Posterior cingulate gyrus (tissue), 11 donors: ENCODE measurements at places on chromosomes 2 and 18.

DNA sequence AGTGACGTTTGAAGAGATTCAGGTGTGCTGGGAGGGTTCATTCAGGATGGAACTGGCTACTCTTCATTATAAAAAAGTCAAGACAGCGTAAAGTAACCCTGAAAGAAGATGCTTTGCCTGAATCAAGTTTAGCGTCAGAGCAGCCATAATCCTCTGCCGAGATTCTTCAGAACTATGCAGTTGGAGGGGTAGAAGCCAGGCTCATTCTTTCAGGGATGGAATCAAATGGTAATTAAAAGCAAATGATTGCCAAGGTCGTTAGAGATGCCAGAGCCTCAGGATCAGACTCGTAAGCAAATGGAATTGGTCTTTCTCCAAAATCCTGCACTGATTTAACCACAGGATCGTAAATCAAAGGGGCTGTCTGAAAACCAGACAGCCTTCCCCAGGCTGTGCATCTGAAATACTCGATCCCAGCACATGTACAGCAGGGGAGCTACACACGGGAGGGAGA lies 21.9 kb downstream of the APCDD1 start:
- no peak for DNase-seq

- DNase-seq: no peak
These were observed 368.1 kb upstream of the NETO1 start for GRCh38 chr18:73235921-73236320.

DNA sequence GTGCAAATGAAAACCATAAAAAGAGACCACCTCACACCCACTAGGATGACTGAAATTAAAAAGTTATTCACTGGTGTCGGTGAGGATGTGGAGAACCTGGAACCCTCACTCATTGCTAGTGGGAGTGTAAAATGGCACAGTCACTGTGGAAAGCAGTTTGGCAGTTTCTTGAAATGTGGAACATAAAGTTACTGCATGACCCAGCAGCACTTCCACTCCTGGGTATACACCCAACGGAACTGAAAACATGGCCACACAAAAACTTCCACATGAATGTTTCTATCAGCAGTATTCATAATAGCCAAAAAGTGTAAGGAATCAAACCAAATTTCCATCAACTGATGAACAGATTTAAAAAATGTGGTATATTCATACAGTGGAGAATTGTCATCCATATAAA lies 65.1 kb upstream of the SLC66A3 start:
- DNase-seq: no peak

GRCh38 chr2:86636842-86637241 lies 13.2 kb upstream of the RNF103 start:
- no peak for DNase-seq

DNA sequence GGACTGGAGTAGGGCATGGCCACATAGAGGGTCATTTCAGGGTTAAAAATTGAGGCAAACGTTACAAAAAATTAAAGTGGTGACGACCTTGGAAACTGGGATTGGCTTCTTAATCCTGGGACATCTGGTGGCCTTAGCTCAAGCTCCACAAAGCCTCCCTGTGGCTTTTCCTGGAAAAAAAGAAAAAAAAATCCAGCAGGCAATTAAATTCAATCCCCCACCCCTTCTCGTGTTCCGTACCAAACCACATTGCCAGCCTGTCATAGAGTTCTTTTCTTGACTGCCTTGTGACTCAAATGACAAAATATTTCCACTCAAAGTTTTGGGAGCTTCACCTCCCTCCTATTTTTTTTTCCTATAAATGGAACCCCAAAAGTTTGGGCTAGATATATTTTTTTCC lies 195.6 kb downstream of the HRH4 start:
- DNase-seq: no peak

GRCh38 chr18:24773101-24773500 lies 312.7 kb downstream of the HRH4 start:
- no peak for DNase-seq

DNA sequence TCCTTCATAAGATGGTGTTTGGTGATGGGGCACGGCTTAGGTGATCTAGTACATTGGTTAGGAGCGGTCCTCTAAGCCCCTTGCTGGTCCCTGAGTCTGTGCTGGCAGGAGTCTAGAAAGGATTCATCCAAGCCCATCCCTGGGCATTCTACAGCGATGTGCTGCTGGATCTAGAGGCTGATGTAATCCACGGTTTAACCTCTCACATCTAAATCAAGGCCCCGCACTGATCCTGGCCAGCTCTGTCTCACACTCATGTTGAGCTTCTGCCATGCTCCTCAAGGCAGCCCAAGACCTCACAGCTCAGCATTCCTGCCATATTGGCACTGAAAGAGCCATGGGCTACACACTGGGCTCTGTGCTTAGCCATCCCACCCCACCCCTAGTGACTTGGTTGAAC lies 664.8 kb downstream of the STK39 start:
- no peak for DNase-seq

DNA sequence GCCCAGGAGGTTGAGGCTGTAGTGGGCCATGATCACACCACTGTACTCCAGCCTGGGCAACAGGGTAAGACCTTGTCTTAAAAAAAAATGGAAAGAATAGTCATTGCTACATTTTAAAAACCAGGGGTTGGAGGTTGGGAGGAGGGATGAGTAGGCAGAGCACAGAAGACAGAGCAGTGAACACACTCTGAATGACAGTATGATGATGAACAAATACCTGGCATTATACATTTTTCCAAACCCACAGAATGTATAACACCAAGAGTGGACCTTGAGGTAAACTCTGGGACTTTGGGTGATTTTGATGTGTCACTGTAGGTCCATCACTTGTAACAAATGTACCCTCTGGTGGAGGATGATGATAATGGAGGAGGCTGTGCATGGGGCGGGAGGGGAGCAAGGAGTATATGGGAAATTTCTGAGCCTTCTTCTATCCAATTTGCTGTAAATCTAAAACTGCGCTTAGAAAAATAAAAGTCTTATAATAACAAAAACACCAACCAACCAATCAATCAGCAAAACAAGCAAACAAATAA lies 111.4 kb upstream of the PGAP1 start:
- no peak for DNase-seq

GRCh38 chr2:12750166-12750905 lies 33.6 kb downstream of the TRIB2 start:
- DNase-seq: no peak

GRCh38 chr2:209380293-209380692 lies 43.6 kb upstream of the MAP2 start:
- DNase-seq: no peak

DNA sequence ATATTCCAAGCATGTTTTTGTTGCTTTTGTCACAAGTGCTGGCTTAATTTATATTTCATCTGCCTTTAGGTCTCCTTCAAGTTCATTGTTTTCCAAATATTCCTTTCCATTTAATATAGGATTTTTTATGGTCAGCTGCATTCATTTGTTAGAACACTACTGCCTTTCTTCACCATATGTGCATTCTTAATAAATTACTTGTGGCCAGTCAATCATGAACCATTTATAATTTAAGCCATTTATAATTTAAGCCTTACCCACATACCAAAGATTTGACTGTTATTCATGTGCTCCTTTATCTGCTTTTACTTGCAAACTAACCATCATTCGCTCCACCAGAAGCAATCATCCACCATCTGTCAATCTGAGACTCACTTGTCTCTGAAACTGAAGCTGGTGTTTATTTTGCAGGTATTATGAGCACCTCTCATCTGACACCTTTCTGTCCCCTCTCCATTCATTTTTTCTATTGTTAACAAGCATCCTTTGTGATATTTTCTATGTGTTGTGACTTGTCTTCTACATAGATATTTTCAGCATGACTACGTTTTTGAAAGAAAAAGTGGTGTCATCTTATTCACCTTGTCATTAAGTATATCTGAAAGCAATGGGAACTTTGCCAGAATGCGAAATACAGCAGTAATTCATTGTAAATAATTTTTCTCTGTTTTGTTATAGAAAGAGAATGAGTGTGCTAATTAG lies 786.8 kb downstream of the KCNJ3 start:
- DNase-seq: no peak

DNA sequence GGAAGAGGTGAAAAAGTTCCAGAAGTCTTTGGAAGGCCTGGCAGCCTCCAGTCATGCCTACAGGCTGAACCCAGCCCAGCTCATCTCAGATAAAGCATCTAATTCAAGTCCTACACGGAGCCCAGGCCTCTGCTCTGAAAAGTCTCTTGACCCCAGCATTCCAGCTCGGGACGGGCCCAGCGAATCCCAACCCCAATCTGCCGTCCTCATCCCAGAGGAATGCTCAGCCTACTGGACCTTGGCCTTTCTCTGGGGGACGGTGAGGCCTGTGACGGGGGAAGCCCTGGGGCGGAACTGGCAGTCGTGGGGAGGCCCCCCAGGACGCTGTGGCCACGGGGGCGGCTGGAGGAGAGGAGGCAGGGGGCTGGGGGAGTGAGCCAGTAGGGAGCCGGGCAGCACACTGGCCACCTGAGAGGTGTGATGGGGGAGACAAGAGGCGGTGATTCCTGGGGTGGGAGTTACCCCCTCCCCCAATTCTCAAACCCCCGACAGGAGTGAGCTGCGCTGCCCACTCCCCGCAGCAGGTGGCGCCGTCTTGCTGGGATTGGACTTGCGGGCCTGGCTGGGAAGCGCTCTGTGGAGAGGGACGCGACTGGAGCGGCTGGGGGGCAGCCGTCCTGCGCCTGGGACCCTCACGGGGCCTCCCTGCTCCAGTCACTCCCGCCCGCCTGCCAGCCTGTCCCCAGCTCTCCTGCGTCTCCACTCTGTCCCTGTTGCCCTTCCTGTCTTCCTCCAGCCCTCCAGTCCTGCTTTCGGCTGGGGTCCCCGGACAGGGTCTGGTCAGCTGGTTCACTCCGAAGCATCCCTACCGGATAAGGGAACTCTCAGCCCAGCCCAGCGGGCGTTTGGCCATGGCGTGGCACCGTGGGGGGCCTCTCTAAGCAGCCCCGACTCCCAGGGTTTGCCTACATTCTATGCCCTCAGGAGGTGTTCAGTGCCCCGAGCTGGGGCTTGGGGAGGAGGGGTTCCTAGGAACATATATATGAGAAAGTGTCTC lies 182.6 kb upstream of the HAAO start:
- peak; percentile 81 for DNase-seq

GRCh38 chr2:145055651-145056050 lies 535.7 kb upstream of the ZEB2 start:
- DNase-seq: no peak

- DNase-seq: no peak
These were observed 630.7 kb downstream of the DCC start for GRCh38 chr18:52970686-52971085.

- no peak for DNase-seq
These were observed 100.3 kb downstream of the COL3A1 start for GRCh38 chr2:189074506-189074905.

- DNase-seq: no peak
These were observed 36.4 kb upstream of the LMAN1 start for GRCh38 chr18:59395226-59396175.

DNA sequence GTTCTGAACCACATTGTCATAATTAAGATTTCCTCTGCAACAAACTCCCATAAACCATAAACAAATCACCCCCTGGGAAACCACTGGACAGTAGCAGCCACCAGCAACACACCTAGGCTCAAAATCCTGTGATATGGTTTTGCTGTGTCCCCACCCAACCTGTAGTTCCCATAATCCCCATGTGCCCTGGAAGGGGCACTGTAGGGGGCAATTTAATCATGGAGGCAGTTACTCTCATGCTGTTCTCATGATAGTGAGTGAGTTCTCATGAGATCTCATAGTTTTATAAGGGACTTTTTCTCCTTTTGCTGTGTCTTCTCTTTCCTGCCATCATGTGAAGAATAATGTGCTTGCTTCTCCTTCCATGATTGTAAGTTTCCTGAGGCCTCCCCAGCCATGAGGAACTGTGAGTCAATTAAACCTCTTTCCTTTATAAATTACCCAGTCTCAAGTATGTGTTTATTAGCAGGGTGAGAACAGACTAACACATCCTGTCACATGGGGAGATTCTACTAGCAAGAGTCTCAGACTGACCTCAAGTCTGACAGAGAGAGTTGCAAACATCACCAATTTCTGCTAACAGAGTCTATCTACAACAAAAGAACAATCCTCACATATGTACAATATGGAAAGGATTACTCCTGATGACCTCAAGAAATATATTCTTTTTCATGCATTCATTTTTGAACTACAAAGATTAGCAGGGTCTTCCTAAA lies 182.6 kb downstream of the GRB14 start:
- no peak for DNase-seq

DNA sequence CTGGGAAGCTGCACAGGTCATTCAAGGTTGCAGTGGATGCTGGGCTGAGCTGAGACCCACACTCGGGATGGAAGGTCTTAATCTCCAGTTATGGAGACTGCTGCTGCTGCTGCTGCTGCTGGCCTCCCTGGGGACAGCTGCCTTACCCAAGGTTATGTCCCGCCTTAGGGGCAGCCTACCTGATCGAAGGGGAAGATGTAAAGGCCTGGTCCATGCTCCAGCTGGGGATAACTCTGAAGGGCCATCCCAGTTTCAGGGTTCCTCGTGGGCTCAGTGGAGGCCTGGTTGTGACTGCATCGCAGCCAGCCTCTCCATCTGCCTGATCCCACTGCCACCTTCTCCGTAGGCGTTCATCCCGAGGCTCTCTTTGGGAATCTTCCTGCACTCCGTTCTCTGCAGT lies 33.0 kb downstream of the RHOB start:
- DNase-seq: no peak

GRCh38 chr2:151728804-151729414 lies 5.4 kb downstream of the NEB start:
- no peak for DNase-seq

GRCh38 chr2:142872882-142873724 lies 4.4 kb upstream of the KYNU start:
- DNase-seq: no peak

- DNase-seq: no peak
These were observed 34.5 kb downstream of the TAF1B start for GRCh38 chr2:9877726-9878125.

GRCh38 chr2:143994961-143995360 lies 525.0 kb downstream of the ZEB2 start:
- no peak for DNase-seq

GRCh38 chr2:177636672-177637071 lies 244.1 kb downstream of the AGPS start:
- no peak for DNase-seq

- no peak for DNase-seq
These were observed 239.4 kb upstream of the HDAC4 start for GRCh38 chr2:239640210-239640609.

DNA sequence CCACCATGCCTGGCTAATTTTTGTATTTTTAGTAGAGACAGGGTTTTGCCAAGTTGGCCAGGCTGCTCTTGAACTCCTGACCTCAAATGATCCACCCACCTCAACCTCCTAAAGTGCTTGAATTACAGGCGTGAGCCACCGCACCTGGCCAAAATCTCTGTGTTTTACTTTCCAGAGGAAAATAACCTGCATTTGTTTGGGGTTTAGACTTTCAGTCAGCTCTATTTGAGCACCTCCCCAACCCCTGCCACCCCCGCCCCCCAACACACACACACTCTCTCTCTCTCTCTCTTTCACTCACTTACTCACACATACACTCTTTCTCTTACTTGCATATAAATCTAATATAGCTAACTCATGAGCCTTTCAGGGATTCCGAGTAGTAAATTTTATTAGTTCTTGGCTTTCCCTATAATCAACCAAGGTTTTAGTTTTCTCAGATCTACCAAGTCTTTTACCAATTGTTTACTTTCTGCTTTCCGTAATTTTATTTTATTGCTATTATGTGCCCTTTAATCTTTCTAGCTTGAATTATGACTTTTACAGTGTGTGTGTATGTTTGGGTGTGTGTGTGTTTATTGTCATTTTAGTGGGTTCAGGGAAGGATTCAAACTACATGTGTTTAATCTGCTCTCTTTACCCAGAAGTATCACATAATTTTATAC lies 24.5 kb downstream of the MFSD6 start:
- DNase-seq: no peak
